ENCODE measurements at places on chromosomes 12 and 14. TPM values are rescaled to one million over a fixed set of nuclear protein-coding genes. Genes with fewer than 3 reads are reported as not detected.

GRCh38 chr12:78645956-78646355 lies 218.6 kb upstream of the SYT1 start:
- no peak for DNase-seq

GRCh38 chr12:64010069-64010686 lies 165.7 kb downstream of the SRGAP1 start:
- DNase-seq: no peak

- no peak for DNase-seq
Measured at GRCh38 chr12:5376591-5377207, 55.2 kb upstream of the NTF3 start.

GRCh38 chr12:68294251-68294650 lies 37.9 kb downstream of the MDM1 start:
- DNase-seq: no peak

Gene MDGA2
- total RNA-seq: not detected

Data from dermis blood vessel endothelial cell (primary cell).